ENCODE measurements at places on chromosomes 13 and 19. TPM values are rescaled to one million over a fixed set of nuclear protein-coding genes. Genes with fewer than 3 reads are reported as not detected.

DNA sequence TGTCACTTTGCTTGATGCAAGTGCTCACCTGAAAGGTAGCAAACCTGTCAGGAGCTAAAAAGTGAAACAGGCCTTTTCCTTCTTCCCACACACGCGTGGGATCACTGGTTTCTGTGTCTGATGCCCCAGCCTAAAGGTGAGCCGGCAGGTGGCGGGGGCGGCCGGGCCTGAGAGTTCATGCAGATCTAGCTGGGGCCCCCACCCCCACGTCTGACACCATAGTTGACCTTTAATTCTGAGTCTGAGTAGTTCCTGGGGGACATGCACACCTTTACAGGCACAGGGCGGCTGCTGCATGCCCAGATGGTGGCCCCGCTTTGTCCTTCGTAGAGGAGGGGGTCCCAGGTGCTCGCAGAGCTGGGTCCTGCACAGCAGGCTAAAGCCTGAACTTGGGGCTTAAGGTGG, 345.3 kb downstream of the TEX29 start:
- no peak for DNase-seq

DNA sequence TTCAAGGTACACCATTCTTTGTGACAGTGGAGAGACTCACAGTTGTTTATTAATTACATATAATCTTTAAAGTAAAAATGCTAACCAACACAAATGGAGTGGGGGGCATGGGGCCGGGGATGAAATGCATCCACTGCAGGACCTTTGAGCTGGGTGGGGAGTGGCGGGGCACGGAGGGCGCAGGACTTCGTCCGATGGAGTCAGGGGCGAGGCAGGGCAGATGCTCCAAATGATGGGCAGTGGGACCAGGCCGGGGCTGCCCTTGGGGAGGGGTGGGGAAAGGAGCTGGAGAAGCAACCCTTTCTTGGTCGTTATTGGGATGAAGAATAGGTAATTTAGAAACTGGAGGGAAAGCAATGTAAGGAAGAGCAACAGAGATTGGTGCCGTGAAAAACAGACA, 220.0 kb downstream of the TEX29 start:
- no peak for DNase-seq

- no peak for DNase-seq
Measured at GRCh38 chr13:21079221-21079620, 17.8 kb upstream of the LATS2 start.

GRCh38 chr13:31022928-31023530, 90.6 kb downstream of the TEX26 start:
- DNase-seq, result no peak

GRCh38 chr13:79455331-79455730, 25.6 kb upstream of the NDFIP2 start:
- no peak for DNase-seq

DNA sequence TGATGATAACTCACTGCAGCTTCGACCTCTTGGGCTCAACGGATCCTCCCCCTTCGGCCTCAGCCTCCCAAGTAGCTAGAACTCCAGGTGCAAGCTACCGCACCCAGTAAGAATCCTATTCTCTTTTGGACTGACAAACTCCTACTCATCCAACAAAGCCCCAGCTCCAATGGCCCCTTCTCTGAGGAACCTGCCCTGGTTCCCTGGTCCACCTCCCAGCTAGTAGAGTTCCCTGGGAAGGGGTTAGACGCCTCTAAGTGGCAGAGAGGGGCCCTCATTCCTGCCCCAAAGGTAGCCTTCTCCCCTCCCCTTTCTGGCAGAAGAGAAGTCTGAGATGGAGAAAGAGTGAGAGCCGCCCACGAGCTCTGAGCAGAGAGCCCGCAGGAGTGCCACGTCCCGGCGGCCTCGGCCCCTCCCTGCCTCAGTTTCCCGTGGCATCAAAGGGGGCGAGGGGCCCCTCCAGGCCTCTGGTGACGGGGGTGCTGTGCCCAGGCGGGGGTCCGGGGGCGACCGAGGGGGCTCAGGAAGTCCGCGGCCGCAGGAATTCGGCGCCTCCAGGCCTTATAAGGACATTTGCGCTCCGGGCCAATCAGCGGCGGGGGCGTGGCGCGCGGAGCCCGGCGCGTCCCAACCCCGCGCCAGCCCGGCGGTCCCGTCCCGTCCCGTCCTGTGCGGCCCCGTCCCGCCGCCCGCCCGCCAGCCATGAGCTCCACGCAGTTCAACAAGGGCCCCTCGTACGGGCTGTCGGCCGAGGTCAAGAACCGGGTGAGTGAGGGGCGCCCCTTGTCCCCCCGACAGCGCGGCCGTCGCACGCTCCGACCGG, at the start of gene CNN2:
CNN2 (plus strand) TSS at position 649 of the 823 bp plus-strand sequence; CDS start at position 703, 54 bp downstream.
- no peak for DNase-seq

DNA sequence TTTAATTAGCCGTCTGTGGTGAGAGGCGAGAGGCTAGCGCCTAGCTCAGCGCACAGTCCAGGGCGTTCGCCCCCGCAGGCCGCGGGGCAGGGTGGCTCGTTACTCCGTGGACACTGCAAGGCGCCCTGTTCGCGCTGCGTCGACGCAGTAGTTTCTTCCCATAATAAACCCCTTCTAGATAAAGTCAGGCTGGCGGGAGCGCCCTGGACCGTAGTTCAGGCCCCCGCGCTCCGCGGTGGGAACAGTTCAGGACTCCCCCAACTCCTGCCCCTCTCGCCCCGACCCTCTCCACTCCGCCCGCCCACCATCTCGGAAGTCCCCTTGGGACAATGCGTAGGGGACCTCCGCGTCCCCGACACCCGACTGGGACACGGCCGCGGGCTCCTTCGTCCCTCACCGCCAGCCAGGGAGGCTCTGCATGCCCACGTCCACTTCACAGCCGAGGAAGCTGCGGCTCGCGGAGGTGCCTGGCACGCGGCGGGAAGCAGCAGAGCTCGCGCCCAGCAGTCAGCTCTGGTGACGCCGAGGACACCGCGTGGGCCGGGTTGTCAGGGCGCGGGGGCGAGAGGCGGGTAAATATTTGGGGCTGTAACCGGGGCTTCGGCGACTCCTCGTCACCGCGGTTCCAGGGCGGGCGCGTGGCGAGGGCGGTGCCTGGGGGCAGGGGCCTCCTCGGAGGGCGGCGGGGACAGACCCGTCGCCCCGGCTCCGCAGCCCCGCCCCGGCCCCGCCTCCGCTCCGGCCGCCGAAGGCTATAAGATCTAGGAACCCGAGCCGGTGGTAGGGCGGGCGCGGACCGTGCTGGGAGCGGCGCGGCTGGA, at the start of gene RGCC:
RGCC (plus strand) TSS at position 783 of the 821 bp plus-strand sequence. CDS start 158 bp downstream, outside the sequence.
- DNase-seq, result peak; percentile 45

DNA sequence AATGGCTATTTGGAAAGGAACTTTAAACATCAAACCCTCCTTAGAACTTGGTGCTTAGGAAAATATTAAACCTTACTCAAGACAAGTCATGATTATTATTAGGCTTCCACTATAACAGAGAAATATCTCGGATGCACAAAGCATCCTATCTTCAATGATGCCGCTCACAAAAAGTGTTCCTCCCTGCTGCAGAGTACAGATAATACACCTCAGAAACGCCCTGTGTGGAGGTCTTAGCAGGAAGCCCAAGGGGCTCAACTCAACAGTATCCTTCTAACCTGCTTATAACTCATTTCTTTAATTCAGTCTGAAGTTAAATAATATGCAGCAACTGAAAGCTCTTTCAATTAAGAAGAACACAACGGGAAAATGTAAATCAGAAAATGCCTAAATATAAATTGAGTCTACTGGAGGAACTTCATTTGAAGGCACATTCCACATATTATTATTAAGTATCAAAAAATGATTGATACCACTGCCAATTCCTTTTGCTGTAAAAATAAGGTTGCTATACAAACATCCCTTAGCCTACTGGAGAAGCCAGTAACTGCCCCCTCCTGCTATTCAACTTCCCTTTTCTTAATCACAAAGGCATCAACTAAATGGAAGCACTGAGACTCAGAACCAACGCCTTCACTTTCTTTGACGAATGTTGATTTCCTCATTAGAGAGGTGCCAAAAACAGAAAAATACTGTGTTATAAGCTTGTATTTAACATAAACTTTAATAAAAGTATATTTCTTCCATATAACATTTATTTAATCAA, 12.0 kb downstream of the ELF1 start:
- DNase-seq, result no peak

DNA sequence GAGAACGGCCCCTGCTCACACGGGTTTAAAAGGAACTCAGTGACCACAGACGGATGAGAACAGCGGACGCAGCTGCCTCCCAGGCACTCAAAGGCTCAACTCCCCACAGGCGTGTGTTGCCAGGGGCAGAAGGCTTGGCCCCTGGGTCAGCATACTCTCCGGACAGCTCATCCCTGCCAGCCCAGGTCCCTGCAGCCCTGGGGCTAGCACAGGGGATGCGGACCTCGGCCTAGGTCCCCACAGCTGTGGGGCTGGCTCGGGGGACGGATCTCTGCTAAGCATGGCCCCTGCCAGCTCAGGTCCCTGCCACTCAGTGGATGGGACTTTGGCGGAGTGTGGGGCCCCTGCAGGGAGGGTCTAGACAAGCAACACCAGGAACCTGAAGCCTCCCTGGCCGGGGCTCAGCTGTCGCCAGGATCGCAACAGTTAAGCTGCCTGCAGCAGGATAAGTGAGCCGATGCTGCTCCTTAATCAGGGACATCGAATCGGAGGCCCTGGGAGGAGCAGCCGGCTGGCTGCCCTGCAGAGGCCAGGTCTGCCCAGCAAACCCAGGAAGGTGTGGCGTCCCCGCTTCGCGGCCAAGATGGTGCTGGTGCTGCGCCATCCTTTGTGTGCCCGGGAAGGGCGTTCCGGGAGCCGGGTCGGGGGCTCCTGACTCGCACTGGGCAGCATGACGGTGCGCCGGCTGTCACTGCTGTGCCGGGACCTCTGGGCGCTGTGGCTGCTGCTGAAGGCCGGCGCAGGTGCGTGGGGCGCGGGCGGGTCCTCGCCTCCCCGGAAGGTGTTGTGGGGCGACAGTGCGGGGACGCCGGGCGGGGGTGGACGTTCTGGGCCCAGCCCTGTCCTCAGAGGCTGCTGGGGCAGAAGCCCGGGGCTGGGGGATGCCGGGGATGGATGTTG, 32.5 kb downstream of the MCF2L start:
- no peak for DNase-seq

DNA sequence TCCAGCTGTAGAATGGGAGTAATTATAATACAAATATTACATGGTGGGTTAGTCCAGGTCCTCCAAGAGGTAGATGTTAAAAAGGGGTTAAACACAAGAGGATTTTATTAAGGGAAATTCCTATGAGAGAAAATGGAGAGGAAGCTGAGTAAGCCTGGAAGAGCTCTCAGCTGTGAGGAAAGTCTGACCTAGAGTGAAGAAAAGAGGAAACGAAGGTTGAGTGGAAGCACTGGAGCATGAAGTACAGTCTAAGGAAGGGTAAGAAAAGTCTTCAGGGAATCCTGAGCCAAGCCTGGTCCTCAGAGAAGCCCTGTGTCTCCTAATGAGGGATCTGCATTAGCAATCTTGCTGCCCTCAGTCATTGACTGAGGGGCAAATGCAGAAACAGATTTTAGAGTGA, 506.2 kb downstream of the GPC5 start:
- DNase-seq, result no peak

DNA sequence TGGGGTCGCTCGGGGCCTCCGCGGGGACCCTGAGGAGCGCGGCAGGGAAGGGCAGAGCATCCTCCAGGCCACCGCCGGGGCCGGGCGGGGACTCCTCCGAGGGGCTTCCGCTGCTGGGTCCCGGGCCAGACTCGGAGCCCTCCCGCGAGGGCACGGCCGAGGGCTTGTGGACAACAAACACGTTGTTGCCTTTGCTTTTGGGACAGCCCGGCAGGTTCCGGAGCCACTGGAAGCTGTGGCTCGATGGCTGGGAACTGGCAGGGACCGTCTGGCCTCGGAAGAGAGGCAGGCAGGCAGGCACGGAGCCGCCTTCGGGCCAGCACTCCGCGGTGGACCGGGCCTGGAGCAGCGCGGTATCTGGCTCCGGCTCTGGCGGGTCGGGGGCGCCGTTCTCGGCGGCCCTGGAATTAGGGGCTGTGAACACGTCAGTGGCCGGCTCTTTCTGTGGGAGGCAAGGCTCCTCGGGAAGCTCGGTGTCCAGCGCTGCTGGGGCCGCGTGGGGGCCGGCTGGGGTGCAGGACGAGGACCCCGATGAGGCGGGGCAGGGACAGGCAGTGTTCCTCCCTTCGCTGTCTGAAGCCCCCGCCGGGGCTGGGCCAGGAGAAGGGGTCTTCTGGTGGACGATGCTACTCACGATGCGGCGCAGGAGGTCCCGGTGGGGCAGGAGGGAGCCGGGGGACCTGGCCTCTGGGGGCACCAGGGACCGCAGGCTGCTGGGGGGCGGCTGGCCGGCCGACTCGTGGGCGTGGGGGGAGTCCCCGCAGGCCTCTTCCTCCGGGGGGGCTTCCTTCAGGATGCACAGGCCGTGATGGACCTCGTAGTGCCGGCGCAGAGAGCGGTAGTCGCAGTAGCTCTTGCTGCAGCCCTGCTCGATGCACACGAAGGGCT, 27.6 kb downstream of the ZNF541 start:
- no peak for DNase-seq

DNA sequence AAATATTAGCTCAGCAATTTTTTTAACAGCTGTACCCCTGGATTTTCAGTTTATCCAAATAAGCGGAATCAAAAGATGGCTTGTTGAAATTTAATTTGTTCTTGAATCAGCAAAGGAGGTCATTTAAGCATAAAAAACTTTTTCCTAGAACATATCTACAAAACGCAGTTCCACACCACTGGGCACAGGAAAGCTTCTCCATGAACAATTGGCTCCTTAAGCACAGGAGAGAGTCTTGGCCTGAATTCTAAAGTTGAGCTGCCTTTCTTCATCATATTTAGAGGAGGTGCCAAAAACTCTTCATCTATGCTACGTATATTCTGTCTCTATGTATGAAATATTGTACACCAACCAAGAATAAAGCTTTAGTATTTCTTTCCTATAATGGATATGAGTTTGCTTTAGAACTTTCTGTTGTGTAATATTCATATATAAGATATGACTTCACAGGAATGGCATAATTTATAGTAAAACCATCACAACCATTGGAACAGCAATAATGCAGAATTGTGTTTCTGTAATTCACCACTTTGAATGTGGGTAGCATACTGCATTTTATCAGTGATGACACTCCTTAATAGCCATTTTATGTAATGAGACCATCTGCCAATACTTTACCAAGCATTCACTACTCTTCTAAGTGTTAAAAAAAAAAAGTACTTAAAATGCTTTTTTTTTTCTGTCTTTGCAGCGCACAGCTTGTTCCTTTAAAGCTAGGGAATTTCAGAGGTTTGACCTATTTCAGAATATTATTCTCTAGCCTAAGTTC, 263.7 kb downstream of the SLITRK6 start:
- DNase-seq, result no peak

GRCh38 chr19:38515896-38516295, 82.4 kb downstream of the RYR1 start:
- no peak for DNase-seq

DNA sequence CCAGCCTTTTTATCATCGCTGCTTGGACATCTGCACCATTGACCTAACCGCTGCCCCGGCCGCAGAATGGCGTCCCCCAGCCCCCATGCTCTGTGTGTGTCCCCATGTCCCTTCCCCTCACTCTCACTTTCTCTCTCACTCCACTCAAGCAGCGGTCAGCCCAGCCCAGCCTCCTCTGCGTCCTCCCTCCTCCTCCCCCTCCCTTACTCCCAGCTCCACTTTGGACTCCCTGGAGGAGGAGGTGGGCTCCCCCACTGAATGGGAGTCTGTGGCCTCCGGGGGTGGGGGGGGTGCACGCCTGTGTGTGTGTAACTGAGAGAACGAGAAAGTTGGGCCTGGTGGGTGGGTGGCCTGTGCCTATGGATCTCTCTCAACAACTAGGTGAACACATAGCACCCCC, 2.2 kb downstream of the MAP2K7 start:
- no peak for DNase-seq

The ACP7 gene
- total RNA-seq, result not detected

The HSH2D gene
- not detected for total RNA-seq

The PPP1R13L gene
- total RNA-seq, result 1.2 TPM

Data from gastrocnemius medialis (tissue), 4 donors.